ENCODE measurements at places on chromosomes 7 and 10.

GRCh38 chr10:76729841-76730487, 907.6 kb downstream of the KCNMA1 start:
- no peak for DNase-seq

GRCh38 chr10:60390224-60390626, 550 bp upstream of the ANK3 start:
- DNase-seq = no peak

DNA sequence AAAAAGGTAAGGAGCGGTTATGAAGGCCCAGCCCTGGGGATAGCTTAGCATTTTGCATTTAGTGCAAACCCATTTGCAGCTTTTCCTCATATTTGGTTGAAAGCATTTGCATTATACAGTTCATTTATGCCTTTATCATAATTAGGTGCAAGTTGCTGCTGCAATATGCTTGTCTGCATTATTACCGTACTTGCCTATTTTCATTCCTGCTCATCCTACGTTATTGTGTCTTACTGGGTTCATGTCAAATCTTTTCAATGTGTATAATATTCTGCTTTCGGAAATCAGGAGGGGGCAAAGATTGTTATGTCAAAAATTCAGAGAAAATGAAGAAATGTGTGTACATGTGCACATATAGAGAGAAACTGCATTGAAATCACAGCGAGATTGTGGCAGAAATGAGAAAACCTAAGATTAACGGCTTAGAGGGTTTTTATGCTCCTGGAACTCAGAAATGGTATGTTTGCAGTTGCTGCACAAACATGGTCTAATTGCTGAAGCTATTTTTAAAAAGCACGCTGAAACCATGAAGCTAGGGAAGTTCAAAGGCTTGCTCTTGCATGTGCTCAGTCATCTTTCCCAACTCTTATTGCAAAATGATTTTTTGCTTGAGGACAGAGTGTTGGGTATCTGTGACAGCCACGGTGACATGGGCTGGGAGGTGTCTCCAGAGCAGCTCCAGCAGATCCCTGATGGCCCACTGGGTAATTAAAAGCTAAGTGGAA, 613.2 kb downstream of the SDK1 start:
- DNase-seq = no peak

DNA sequence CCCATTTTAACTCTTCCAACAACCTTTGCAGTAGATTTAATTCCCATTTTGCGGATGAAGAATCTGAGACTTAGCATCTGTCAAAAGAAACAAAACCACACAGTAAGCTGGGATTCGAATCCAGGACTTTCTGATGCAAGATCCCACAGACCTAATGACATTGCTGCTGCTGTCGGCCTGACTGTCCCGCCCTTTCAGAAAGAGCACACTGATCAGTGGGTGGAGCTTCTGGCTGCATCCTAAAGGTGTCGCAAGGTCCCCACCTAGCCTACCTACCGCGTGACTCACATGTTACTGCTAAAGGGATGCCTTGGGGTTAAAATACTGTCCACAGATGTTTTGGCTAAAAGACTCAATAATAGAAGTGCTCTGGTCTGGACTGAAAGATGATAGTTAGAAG, 134.7 kb downstream of the EMX2 start:
- no peak for DNase-seq

DNA sequence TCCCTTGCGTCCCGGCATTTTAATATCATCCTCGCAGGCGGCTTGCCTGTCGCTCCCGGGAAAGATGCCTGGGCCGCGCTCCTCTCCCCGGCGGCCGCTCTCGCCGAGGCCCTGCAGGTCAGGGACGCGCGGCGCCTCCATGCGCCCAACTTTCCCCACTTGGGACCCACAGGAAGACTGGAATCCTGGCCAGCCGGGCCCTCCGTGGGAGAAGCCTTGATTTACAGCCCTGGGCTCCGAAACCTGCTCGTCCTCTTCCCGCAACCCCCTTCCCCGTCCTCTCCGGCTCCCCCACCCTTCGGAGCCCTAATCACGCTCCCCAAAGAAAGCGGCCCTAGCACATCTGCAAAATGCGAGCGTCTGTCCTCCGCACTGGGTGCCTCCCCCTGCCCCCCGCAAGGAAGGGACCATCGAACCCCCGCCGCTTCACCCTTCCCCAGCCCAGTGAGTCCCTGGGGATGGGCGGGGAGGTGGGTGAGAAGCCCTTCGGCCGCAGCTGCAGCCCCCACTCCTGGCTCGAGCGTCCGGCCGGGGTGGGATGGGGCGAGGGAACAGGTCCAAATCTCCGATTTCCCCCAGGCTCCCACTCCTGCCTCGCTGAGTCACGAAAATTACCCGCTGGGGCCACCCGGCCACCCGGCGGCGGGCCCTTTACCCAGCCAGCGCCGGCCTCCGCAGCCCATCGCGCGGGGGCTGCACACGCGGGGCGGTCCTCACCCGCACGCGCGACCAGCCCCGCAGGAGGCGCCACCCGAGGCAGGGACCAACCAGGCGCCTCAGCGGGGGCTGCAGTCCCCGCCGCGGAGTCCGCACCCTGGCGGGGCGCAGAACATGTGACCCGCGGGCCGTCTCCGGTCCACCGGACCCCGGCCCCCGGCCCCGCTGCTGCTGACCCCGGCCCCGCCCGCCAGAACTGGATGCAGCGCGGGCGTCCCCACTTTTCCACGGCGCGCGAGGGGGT, 695 bp downstream of the HSPA12A start:
- no peak for DNase-seq

GRCh38 chr10:48523820-48524758, 80.8 kb downstream of the ARHGAP22 start:
- DNase-seq = no peak

DNA sequence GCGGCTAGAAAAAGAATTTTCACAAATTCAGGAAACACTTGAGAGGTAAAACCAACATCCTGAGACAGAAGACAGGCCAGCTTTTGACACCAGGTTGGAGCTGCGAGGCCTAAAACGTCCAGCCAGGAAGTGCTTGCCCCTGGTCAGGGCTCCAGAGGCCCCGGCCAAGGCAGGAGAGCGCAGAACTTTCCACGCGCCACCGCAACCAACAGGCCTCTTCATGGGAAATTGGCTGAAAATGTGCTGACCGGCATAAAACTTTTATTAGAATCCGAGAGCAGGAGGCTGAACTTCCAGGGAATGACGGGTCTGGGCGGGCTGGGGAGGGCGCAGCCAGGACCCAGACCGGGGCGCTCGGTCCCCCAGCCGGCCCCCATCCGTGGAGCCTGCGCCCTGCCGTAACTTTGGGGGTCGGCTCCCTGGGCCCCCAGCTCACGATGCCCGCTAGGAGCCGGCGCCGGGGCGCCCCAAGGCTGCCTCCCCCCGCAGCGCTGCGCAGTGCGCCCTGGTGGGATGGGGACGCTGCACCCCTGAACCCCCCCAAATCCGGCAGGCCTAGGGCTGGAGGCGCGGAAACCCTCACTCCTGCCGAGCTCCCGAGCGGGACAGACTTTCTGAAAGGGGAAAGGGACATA, 414.0 kb upstream of the MKI67 start:
- DNase-seq = no peak

DNA sequence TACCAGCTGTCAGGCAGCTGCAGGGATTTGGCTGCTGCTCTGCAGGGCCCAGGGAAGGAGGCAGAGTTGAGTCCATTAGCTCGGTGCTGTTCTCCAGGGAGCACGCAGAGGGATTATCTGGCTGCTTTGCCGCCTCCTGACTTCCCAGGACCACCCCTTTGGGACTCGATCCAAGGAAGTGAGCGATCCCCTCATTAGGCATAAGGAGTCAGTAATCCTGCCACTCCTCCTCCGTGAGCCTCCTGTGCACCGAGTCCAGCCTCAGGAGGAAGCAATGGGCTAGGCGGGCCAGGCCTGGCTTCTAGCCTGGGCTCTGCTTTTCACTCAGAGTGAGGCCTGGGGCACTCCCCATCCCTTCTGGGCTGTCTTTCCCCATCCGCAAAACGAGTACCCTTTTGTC, 417.9 kb downstream of the RPS24 start:
- DNase-seq = no peak

- DNase-seq = no peak
Measured at GRCh38 chr10:110479710-110480109, 18.0 kb upstream of the DUSP5 start.

DNA sequence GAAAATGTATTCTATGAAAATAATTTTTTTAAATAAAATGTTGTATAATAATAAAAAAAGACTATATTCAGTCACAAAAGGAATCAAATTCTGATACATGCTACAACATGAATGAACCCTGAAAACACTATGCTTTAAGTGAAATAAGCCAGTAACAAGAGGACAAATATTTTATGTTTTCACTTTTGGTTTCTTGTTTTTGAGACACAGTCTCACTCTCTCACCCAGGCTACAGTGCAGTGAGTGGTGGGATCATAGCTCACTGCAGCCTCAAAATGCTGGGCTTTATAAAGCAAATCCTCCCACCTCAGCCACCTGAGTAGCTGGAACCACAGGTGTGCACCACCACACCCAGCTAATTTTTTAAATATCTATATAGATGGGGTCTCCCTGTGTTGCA, 64.2 kb downstream of the CNOT4 start:
- DNase-seq = no peak

- no peak for DNase-seq
Measured at GRCh38 chr10:93872375-93873158, 21.2 kb upstream of the SLC35G1 start.

GRCh38 chr10:78752708-78753107, 316.1 kb upstream of the ZMIZ1 start:
- no peak for DNase-seq

DNA sequence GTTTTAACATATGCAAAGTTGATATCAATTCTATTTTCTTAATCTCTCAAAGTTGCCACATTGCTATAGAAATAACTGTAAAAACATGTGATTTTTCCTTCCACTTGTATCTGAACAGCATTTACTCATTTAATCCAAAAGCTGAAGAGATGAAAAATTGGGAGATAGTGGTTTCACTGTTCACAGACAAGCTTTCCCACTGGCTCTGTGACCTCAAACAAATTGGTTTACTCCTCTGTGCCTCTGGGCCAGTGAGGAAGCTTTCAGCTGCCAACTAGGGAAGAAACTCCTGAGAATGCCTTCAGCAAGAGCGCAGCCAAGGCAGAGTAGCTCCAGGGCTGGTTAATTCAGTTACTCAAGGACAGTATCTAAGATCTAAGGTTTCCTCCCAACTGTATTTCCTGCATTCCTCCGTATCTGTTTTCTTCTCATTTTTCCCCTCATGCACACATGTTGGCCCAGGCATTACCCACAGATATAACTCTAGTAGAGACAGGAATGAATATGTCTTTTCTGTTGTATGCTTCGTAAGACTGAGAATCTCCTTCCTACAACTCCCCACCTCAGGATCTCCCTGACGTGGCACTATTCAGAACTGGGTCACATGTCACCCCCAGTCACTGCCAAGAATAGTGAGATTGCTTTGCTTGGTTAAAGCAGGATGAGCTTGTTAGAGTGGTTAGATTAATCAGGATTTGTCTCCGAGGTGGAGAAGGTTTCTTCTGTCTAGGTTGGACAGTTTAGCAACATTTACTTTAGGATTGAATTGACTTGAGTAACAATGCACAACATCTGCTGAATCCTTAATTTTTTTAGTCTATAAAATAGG, 315.7 kb downstream of the NRG3 start:
- no peak for DNase-seq

DNA sequence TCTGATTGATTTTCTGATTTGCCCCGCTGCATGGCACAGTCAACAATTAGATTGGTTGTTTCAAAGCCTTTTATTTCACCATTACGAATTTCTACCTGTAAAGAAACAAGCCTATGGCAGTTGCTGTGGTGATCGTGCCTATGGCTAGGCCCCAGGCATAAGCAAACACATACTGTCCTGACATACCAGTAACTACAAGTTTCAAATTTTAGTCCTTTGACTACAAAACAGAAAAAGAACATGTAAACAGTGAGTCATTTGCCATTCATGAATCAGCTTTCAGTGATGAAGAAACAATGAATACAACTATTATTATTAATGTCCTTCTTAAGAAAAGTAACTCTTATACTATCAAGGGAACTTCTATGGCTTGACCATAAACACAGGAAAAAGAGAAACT, 168.0 kb upstream of the LRRN3 start:
- DNase-seq = no peak

- no peak for DNase-seq
Measured at GRCh38 chr10:129958629-129959543, 5.2 kb downstream of the EBF3 start.

DNA sequence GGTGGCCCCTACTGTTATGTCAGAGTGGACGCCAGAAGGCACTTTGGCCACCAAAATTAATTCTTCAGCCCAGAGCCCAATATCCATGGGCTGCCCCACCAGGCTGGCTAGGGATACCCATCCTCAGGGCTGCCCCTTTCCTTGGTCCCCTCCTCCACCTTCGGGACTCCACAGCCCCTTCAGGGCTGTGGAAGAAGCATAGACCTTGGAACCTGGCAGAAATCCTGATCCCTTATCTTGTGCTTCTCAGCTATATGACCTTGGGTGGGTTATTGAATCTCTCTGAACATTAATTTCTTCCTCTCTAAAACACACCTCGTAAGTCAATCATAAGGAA, 499 bp upstream of the TMUB1 start:
- no peak for DNase-seq

DNA sequence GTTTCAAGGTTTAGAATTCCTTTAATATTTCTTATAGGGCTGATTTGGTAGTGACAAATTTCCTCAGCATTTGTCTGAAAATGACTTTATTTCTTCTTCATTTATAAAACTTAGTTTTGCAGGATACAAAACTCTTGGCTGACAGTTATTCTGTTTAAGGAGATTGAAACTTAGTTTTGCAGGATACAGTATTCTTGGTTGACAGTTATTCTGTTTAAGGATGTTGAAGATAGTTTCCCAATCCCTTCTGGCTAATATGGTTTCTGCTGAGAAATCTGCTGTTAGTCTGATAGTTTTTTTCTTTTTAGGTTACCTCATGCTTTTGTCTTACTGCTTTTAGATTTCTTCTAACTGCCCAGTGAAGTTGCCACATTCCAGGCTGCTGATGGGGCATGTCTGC, 186.8 kb downstream of the ITGB1 start:
- no peak for DNase-seq

- DNase-seq = no peak
Measured at GRCh38 chr10:132817701-132818211, 31.8 kb upstream of the NKX6-2 start.

- no peak for DNase-seq
Measured at GRCh38 chr7:4133491-4134044, 548.5 kb upstream of the FOXK1 start.

- DNase-seq = no peak
Measured at GRCh38 chr7:69681181-69681580, 82.9 kb downstream of the AUTS2 start.

GRCh38 chr7:84614821-84615501, 420.4 kb upstream of the SEMA3A start:
- no peak for DNase-seq

GRCh38 chr7:157613575-157614322, 276.9 kb downstream of the DNAJB6 start:
- DNase-seq = no peak

GRCh38 chr10:48634198-48634983, 29.5 kb upstream of the ARHGAP22 start:
- DNase-seq = peak; percentile 38

Measured in stimulated activated CD8-positive, alpha-beta memory T cell treated with anti-CD3 and anti-CD28 coated beads, Interleukin-15, amount 100 ng/mL, for 48 hours (primary cell).